ENCODE measurements at places on chromosomes 16 and 17.

- no peak for DNase-seq
These were observed 653 bp upstream of the VAC14 start for GRCh38 chr16:70801611-70802010.

- DNase-seq, result no peak
These were observed 15.8 kb upstream of the UQCRC2 start for GRCh38 chr16:21937336-21937829.

- no peak for DNase-seq
These were observed 104.7 kb downstream of the MRM1 start for GRCh38 chr17:36705874-36706731.

DNA sequence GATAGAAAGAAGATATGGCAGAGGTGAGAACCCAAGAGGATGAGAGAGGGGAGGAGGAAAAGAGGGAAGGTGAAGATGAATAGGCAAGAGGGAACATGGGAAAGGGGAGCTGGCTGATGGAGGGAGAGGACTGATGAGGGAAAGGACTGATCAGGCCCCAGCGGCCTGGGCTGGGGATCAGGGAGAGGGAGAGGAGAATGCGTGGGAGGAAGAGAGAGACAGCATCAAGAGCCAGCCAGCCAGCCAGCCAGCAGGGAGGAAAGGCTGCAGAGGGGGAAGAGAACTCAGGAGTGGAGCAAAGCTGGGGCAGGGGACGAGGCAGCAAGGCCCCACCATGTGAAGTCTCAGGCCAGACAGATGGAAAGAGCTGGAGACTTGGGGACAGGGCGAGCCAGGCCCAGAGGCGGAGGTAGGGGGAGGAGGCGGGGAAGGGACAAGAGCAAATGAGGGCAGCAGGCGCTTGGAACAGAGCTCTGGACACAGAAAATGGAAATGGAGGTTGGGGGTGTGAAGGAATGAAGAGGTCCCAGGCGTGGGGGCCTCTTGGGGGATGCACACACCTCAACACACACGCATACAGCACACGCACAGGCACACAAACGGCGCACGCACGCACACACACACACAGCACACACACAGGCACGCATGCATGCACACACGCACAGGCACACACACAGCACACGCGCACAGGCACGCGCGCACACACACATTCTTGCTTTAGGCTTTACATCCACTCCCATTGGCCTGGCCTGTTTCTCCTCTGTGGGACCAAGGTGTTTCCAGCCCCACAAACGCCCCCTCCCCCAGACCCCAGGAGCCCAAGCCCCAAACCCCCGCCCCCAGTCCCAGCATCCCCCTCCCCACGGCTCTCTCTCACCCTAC is 12.3 kb downstream of the DLG4 start:
- DNase-seq, result peak; percentile 27

DNA sequence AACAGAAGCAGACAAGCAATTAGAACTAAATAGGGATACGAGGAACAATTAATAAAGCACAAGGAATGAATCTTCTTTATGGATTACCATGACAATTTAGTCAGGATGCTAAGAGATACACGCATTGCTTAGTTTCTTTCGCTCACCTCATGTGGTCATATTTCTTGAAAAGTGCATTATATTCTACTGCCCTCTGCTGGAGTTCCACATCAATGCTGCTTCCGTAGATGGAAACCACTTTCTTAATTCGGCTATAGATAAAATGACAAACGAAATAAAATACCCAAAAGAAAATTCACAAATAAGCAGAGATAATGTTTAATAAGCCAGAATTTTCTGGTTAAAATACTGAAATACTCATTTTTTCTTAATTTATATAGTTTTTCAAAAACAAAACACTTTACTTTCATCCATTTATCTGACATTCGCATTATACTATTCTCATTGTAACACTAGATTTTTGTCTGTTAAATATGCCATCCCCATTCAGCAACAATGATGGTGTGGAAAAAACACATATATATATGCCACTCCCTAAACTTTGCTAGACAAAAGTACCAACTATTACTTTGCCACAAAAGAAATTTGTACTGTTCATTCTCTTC is 22.0 kb upstream of the PHLPP2 start:
- DNase-seq, result no peak

GRCh38 chr17:7282752-7283321 is 1.3 kb downstream of the SLC2A4 start:
- DNase-seq, result no peak

- DNase-seq, result no peak
These were observed 470.5 kb upstream of the SALL1 start for GRCh38 chr16:51621610-51622009.

- no peak for DNase-seq
These were observed 676 bp downstream of the CPD start for GRCh38 chr17:30379303-30379902.
